Activated T-helper 1 cell treated with anti-CD3 and anti-CD28 coated beads, Interleukin-12 subunit alpha, Interleukin-12 subunit beta, Interleukin-2, Interleukin-4 antibody, amounts not matched to agents 30 ng/mL and 10 ng/mL and 1 ng/mL, durations not matched to agents 14 hours and 24 hours and 36 hours (primary cell): ENCODE measurements at places on chromosomes 3 and 15.

- H3K27ac ChIP-seq = no peak overlapping the region
- no peak for DNase-seq
- peaks cover 58% of the 10 kb centered on the region for H3K27me3 ChIP-seq
- H3K36me3 ChIP-seq = peaks cover 1% of the 10 kb centered on the region
- H3K4me1 ChIP-seq = peaks cover 15% of the 10 kb centered on the region
- H3K4me3 ChIP-seq = no peak overlapping the region
These were observed 6.5 kb upstream of the LZTFL1 start for GRCh38 chr3:45848392-45848791.

DNA sequence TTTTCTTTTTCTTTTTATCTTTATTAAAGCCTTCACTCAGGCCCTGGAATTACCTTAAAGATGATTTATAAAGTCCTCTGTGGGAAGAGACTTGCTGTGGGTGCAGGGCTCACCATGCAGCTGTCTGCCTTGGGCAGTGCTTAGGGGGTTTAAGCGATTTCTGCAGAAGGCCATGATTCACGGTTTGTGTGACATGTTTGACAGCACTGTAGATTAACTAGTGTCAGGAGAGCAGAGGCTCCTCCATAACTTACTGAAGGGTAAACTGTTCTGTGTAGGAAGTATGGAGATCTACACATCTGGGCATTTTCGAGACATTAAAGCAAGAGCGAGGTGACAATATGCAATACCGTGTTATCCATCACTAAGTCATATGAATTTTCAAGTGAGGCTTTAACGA, 137.7 kb downstream of the LRIG1 start:
- H3K27me3 ChIP-seq = no peaks in the 10 kb centered on the region
- peaks cover 1% of the 10 kb centered on the region for H3K36me3 ChIP-seq
- no peak overlapping the region for H3K4me3 ChIP-seq
- no peak for DNase-seq

DNA sequence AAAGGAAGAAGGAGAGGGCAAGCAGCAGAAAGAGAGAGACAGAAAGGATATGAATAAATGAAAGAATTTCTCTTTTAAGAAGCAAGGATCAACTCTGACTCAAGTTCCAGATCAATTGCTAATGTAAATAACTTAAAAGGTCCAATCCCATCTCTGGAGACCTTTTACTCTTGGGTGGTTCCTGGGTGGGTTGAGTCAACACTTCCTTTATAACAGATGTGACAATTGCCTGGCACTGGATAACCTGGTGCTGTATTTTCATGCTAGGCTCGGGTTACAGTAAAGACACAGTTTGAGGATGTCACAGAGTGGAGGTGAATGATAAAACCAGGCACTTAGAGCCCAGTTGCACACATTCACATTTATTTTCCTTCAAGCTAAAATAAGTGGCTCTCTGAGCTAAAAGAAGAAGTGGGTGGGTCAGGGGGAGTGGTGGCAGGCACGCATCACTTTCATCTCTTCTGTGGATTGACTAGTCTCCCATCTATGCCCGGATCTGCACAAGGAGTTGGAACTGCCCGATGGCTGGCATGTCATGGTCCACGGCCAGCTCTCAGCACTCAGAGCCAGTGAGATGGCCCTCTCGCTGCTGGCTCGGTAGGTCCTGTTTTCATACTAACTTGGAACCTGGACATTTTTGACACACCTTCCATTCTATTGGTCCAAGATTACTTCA, 465.8 kb downstream of the FOXP1 start:
- peaks cover 49% of the 10 kb centered on the region for H3K36me3 ChIP-seq
- no peak for DNase-seq
- no peak overlapping the region for H3K4me3 ChIP-seq
- H3K27ac ChIP-seq = no peak overlapping the region
- peaks cover 70% of the 10 kb centered on the region for H3K4me1 ChIP-seq
- no peaks in the 10 kb centered on the region for H3K27me3 ChIP-seq

DNA sequence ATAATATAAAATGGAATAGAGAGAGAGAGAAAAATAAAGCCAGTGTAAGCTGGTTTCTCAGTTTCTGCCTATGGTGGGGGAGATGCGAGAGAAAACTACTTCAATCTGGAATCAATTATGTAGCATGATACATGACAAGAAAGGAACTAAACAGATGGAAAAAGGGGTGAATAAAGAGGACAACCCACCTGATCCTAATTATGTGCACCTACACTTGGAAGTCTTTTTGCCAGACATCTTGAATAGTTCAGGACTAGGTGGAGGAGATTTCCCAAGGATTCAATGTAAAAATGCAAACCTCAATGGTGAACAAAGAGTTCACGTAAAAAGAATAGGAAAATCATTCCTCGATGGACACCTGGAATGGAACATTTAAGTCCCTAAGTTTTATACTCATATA, 524.4 kb upstream of the RGMA start:
- H3K27me3 ChIP-seq = no peaks in the 10 kb centered on the region
- H3K27ac ChIP-seq = no peak overlapping the region
- no peaks in the 10 kb centered on the region for H3K4me1 ChIP-seq

- H3K36me3 ChIP-seq = no peaks in the 10 kb centered on the region
- H3K27me3 ChIP-seq = peaks cover 14% of the 10 kb centered on the region
- no peak overlapping the region for H3K27ac ChIP-seq
- H3K4me3 ChIP-seq = no peak overlapping the region
These were observed 1.4 kb downstream of the ACSBG1 start for GRCh38 chr15:78232951-78233350.

DNA sequence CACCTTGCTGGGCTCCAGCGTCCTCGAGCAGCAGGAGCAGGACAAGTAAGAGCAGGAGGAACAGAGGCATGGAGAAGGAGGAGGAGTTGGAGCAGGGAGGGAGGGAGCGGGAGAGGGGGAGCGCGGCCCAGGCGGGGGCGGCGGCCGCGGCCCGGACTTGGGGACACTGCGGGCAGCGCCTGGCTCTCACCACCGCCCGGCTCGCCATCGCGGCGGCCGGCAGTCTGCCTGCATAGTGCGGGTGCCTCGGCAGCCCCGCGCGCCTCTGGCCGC, 440 bp downstream of the DCBLD2 start:
- H3K27me3 ChIP-seq = peaks cover 32% of the 10 kb centered on the region
- no peak for DNase-seq
- H3K4me3 ChIP-seq = peak overlapping the region; percentile 84
- no peaks in the 10 kb centered on the region for H3K36me3 ChIP-seq

- peak overlapping the region; percentile 95 for H3K4me3 ChIP-seq
- no peaks in the 10 kb centered on the region for H3K27me3 ChIP-seq
- DNase-seq = no peak
These were observed 3.0 kb downstream of the SIAH2 start for GRCh38 chr3:150759947-150760346.

DNA sequence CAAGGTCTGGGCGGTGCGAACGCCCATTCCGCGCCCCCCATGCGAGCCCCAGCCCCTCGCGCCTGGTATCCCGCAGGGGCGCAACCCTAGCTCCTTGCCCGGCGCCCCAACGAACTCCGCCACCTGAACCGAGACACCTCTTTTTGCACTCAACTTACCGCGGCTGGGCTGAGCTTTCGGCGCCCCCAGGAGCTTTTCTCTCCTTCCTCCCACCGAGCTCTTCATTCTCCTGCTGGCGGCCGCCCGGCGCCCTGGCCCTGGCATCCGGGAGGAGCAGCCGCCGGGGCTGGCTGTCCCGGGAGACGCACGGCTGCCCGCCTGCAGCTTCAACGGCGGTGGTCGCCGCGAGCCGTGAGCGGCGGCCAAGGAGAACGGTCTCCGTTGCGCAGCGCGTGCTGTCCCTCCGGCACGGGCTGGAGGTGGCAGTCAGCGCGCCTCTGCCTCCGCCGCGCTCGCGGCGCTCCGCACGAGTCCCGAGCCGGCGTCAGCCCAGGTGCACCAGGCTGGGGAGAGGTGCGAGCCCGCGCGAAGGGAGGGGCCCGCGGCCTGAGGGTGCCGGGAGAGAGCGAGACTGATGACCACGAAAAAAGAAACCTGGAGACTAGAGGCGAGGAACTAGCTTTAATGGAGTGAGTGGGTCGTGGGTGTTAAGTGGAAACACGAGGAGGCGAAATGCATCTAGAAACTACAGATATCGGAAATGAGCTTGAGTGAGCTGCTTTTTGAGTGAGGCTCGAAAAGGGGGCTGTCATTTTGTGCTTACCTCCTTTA, 621.5 kb upstream of the ZNF385D start:
- DNase-seq = no peak
- H3K36me3 ChIP-seq = no peaks in the 10 kb centered on the region
- no peaks in the 10 kb centered on the region for H3K4me1 ChIP-seq
- no peak overlapping the region for H3K4me3 ChIP-seq
- H3K27me3 ChIP-seq = peaks cover 14% of the 10 kb centered on the region
